ENCODE measurements at places on chromosomes 5 and 9.

DNA sequence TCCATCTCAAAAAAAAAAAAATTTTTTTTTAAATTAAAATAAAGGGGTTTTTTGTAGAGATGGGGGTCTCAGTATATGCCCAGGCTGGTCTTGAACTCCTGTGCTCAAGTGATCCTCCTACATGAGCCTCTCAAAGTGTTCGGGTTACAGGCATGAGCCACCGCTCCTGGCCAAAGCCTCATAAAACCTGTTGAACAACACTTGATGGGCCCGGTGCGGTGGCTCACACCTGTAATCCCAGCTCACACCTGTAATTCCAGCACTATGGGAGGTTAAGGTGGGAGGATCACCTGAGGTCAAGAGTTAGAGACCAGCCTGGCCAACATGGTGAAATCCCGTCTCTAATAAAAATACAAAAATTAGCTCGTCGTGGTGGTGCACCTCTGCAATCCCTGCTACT lies 7.7 kb upstream of the NPM1 start:
- DNase-seq = no peak

DNA sequence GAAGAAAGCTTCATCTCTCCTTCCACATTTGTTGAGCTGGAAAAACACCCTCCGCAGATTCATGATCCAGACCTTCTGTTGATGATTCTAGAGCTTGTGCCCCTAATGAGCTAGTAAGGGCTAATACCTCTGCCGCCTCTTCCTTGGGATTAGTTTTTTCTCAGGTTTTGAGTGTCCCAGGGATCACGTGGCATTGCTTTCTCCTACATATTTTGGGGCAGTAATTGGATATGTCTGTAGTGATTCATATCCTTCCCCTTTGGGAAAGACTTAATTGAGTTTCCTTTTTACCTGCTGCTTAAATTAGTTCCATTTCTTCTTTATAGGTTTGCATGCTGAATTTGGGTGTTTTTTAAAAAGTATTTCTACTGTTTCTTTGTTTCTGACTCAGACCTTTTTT lies 143.9 kb downstream of the GOLPH3 start:
- no peak for DNase-seq

GRCh38 chr5:107396351-107396690 lies 274.4 kb downstream of the EFNA5 start:
- DNase-seq = no peak

GRCh38 chr5:60668686-60669304 lies 31.2 kb downstream of the DEPDC1B start:
- DNase-seq = no peak

GRCh38 chr9:104319685-104320084 lies 184.4 kb upstream of the OR13F1 start:
- no peak for DNase-seq

DNA sequence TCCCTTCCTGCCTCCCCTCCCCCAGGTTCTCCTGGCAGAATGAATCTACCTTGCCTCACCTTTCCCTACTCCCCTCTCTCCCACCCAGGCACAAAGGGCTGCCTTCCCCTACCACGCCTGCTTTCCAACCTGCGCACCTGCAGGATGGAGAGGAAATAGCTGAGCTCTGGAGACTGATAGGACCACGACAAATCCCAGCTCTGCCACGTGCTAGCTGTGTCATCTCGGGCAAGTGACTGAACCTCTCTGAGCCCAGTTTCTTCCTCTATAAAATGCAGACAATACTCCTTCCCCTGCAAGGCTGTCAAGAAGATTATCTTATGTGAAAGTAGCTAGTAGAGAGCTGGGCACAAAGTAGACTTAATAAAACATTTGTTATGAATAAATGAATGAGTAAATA lies 31.2 kb upstream of the PTGS1 start:
- DNase-seq = no peak

GRCh38 chr5:36529142-36529541 lies 77.3 kb upstream of the SLC1A3 start:
- no peak for DNase-seq

- no peak for DNase-seq
These were observed 51.7 kb downstream of the ARHGAP26 start for GRCh38 chr5:142821733-142822487.

DNA sequence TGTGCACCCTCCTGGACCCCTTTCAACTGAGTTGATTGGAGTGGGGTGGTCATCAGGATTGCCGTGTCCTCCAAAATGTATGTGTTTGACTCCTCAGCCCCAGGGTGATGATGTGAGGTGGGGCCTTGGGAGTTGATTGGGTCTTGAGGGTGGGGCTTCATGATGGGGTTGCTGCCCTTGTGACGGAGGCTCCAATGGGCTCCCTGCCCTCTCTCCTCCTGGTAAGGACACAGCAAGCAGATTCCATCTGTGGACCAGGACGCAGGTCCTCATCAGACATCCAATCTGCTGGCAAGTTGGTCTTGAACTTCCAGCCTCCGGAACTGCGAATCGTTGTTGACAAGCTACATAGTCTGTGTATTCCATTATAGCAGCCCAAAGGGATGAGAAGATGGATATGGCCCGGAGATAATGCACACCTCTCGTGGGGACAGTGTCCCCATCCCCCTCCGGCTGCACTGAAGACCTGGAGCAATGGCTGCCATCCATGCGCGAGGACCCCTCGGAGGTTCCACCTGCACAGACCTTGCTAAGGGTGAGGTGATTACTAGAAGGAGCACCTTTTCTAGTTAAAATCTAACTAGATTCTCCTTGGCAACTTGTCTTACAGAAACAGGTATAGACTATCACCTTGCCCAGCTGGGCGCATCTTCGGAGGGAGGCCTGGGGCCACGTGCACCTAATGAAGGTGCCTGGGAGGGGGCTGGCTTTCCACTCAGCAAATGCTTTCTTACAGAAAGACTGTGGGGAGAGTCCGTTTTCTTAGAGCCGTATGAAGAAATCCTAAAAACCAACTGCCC lies 75.7 kb upstream of the IRX4 start:
- no peak for DNase-seq

DNA sequence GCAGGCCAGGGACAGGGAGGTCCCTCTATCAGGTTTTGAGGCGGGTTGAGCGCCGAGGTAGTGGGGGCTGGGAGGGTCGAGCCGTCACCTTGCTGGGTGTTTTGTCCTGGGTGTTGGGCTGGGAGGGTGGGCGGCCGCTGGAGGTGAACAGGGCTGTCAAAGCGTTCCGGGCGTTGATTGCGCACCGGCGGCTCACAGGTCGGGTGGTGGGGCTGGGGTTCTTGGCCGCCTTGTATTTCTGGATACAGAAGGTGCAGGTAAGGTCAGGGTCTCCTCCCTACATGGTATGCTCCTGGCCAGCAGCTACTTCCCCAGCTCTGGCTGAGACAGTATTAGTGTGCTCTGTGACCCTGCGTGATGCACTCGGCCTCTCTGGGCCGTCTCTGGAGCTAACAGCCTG lies 6.1 kb downstream of the BBLN start:
- DNase-seq = no peak

- no peak for DNase-seq
These were observed 15.3 kb upstream of the TMEM174 start for GRCh38 chr5:73157414-73158303.

GRCh38 chr9:94824411-94824810 lies 97.9 kb downstream of the AOPEP start:
- no peak for DNase-seq

- DNase-seq = no peak
These were observed 16.4 kb upstream of the SPINK6 start for GRCh38 chr5:148186248-148187003.

DNA sequence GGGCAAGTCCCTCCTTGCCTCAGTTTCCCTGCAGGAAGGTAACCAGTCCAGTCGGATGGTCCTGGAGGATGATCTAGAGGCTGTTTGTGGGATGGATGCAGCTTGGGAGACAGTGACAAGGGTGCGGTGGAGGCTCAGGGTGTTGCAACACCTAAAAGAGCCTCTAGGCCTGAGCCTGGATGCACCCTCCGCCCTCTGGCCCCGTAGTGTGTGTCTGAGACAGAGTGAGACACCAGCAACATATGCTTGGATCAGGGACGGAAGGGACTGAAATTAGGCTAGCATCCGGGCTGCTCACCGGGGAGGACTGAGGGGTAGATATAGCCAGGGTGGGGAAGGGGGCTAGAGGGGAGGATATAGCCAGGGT lies 1.1 kb downstream of the CRAT start:
- peak; percentile 48 for DNase-seq

- no peak for DNase-seq
These were observed 271.0 kb downstream of the FSTL4 start for GRCh38 chr5:133341296-133341695.

GRCh38 chr9:28616310-28616709 lies 1043.0 kb upstream of the C9orf72 start:
- DNase-seq = no peak

- no peak for DNase-seq
These were observed 52.8 kb downstream of the AMBP start for GRCh38 chr9:114025196-114025753.

- DNase-seq = no peak
These were observed 29.0 kb downstream of the ADRB2 start for GRCh38 chr5:148855249-148856008.

DNA sequence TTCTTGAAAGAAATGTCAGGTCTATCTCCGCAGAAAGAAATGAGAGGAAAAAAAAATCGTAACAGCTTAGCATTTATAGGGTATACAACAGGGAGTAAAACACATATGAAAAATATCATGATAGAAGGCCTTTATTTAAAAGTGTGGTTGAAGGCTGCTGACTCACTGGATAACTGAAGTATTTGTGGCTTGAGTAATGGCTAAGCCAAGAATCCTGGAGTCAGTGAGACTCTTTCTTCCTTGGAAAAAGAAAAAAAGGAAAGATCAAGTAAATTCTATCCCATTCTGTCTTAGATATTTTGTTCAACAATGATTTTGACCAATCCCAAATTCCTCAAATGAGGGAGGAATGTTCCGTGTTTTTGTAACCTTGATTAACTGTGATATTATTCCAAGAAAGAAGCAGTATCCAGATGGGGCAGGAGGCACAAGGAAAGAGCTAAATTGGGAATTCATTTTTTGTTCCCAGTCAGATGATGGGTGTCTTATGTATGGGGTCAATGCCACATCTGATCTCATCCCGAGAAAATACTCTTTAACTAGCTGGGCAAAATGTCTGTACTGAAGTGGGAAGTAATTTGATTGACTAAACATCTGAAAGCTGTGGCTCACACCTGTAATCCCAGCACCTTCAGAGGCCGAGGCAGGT lies 64.3 kb upstream of the MYO10 start:
- no peak for DNase-seq

DNA sequence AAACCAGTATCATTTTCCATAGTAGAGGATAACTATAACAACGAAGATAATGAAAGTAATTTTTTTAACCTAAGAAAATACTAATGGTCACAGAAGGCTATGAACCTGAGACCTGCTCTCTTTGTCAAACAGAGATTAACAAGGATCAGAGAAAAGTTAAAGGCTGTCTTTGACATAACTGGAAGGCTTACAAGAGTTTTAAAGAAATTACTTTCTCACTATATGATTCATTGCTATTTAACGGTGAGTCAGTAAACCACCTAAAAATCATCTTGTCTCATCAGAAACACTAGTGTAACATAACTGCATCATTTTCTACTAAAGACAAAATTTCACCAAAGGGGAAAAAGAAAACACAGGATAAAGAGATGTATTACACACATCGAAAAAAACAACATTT lies 19.3 kb downstream of the MLANA start:
- no peak for DNase-seq

- DNase-seq = no peak
These were observed 166.0 kb downstream of the GABRB2 start for GRCh38 chr5:161380486-161380885.

DNA sequence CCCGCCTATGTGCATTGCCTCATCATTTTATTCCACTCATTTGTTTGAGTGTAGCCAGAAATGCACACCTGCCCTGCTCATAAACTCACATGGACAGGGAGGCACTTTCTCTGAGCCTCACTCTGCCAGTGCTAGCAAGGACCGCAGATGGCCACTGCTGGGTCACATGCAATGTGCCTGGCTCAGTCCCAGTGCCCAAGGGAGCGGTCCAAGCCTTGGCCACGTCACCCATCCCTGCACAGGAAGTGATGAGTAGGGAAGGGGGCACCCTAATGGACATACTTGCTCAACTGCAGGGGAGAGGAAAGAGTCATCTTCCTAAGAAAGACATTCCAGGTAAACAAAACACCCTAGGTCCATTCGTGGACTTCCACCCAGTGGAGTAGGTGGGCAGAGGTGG lies 630.9 kb downstream of the IRX1 start:
- no peak for DNase-seq

DNA sequence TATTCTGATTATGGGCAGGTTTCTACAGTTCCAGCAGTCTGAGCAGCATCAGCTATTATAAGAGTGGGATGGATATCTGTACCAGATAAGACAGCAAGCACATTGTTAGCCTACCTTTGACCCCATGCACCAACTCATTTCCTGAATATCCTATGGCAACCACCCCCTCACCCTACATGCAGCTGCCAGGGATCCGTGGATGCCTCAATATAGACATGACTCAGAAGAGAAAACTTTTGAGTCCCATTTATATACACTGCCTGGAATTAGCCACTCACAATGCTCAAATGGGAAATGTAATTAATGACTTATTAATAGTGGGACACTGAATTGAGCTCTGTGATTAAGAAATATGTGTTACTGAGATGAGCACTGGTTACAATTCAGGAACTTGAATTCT lies 124.4 kb downstream of the SSBP2 start:
- DNase-seq = no peak

DNA sequence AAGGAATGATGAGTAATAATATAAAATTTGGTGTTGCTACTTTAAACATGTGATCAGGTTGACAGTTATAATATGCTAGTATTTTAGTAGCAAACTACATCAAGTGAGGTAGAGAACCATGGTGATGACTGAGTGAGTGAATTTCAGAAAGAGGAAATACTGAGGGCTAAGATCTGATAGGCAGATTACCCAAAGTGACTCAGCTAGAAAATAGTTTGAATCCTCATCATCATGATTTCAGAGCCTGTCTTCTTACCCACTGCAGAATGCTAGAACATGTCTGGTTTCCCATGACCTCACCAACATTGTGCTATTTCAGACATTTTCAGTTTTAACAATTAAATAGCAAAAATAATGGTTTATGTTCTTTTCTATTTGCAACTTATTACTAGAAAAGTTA lies 602.1 kb downstream of the TAF11L14 start:
- DNase-seq = no peak
